Lower leg skin (tissue), 4 donors: ENCODE measurements at places on chromosomes 7 and 10. TPM values are rescaled to one million over a fixed set of nuclear protein-coding genes. Genes with fewer than 3 reads are reported as not detected.

GRCh38 chr10:30820261-30820991 lies 190.9 kb upstream of the LYZL2 start:
- no peak for DNase-seq

Gene STEAP2
- total RNA-seq: 4.0 TPM

DNA sequence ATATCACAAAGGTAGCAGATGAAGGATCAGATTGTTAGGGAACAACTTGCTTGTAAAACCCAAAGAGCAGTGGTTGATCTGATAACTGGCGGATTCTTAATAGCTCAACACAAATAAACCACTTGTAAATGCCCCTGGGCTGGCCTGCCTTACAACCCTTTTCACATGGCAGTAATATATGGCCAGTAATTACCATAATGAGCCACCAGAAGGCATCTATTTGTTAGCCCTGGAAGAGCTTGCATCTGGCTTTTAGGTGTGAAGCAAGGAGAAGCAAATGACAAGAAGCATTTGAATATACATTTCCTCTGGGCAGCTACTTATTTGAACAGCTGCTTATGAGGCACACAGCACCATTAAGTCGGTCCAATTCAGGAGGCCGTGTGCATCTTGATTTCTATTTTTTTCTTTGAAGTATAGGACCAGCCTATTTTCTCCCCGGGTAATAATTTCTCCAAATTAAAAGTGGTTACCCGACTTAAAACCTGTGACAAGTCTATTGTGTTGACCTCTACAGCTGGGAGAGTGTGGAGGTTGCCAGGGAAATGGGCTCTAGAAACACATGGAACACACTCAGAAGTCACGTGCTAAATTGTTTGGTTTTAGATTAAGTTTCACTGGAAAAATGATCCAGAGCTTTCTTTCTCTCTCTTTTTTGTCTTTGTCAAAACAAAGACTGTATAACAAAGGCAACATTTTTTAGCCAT lies 113.4 kb downstream of the SEM1 start:
- no peak for DNase-seq

Gene LRRC17
- 4.4 TPM for total RNA-seq

GRCh38 chr10:119575506-119575905 lies 21.3 kb downstream of the TIAL1 start:
- no peak for DNase-seq

DNA sequence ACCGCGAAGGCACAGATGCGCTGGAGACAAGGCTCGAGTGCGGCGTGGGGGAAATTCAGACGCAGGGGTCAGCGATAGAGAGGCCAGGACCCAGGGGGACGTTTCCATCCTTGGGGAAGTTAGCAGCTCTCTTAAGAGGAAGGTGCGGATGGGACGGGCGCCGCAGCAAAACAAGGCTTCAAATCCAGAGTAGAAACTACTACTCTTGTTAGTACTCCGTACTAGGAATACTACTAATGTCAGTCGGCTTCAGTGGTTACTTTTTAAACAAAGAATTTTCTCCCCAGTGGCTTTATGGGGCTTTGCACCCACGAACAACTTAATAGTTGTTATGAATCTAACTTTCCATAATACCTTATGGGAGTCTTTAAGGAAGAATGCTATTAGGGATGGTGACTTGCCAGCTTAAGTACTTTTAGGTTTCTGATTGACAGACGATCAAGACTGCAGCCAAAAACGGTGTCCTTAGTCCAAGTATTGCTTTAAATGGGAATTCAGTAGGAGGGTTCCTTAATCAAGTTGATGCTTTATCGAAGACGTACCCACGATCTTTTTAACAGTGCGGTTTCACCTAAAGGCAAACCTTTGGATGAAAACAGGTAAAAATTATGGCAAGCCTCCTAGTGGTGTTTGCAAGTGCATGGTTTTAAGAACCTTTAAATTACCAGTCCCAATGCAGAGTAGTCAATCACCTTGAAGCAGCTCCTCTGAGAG lies 812 bp upstream of the IDE start:
- DNase-seq: no peak

Gene LIPF
- not detected for total RNA-seq

DNA sequence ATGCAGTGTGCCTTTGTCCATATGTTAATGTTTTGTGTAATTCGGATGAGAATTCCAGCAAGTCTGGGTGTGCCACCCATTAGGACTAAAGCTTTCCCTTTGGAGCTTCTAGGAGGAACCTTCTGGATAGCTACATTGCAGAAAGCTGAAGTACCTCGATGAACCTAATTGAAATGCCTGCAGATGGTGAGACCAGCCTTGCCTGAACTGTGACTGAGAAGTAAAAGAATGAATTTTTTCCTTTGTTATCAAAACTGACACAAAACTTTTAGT lies 31.1 kb upstream of the FBXW4 start:
- no peak for DNase-seq

DNA sequence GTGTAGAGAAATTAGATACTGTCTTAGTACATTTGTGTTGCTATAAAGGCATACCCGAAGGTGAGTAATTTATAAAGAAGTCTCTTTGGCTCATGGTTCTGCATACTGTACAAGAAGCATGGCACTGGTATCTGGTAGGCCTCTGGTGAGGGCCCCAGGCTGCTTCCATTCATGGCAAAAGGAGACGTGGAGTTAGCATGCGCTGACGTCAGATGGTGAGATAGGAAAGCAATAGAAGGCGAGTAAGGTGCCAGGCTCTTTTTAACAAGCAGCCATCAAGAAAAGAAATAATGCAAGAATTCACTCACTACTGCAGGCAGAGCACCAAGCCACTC lies 38.1 kb downstream of the AKR1C8 start:
- DNase-seq: no peak

DNA sequence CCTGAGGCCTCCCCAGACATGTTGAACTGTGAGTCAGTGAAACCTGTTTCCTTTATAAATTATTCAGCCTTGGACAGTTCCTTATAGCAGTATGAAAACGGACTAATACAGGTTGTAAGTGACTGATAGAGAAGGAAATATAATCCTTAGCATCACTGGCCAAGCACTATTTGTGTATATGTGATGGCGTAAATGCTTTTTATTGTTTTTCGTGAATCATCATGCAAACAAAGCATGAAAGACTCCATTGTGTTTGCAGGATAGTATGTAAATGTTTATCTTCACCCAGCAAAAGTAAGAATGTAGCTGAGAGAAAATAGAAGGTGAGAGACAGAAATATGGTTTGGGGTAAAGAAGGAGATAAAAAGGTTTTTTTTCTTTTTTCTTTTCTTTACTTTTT lies 92.5 kb upstream of the LRGUK start:
- DNase-seq: no peak

DNA sequence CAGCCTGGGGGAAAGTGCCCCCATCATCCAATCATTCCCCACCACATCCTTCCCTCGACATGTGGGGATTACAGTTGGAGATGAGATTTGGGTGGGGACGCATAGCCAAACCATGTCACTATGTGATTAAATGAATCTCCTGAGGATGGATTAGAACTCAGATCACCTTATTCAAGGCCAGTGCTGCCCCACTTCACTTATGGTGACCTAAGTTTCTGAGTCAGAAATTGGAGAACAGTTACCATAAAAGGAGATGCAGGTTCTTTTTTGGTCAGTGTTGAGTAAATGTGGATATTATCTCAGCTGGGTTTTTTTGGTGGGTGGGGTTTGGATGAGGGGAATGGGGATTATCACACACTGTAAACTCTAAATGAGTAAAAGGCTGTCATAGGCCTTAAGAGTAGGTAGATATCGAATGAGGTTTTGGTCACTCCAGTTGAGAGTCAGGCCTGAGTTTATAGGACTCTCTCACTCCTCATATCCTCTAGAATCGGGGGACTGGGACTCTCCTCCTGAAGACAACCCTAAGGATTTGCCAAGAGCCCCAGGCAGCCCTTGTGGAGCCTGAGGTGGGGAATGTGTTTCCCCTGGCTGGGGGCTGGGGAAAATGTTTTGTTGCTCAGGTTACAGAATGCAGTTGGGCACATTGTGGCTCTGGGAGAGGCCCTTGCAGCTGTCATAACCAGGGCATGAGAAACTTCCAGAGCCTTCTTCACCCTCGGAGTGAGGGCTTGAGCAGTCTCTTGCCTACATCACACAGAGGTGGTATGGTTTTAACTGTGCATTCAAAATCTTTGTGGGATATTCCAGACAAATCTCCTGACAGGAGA lies 213.0 kb downstream of the BAMBI start:
- DNase-seq: no peak

DNA sequence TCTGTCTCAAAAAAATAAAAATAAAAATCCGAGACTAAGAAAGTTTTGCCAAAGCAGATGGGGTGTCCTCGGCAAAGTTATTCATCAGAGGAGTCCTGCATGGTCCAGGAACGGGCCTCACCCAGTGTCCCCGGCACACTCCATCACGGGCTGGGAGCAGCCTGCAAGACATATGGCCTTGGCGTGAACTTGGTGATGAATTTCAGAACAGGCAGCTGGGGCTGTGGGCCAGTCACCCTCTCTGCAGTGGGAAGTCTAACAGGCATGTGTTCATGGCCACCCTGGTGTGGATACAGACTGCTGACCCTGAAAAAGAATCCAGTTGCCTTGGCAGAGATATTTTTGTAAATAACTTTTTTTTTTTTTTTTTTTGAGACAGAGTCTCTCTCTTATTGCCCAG lies 34.7 kb downstream of the NPTX2 start:
- no peak for DNase-seq
